GM12864 (cell line): ENCODE measurements at places on chromosomes 3 and 15.

GRCh38 chr15:63915873-63916771 lies 82.4 kb upstream of the HERC1 start:
- DNase-seq, result no peak

GRCh38 chr3:30577788-30578187 lies 28.6 kb upstream of the TGFBR2 start:
- DNase-seq, result no peak

DNA sequence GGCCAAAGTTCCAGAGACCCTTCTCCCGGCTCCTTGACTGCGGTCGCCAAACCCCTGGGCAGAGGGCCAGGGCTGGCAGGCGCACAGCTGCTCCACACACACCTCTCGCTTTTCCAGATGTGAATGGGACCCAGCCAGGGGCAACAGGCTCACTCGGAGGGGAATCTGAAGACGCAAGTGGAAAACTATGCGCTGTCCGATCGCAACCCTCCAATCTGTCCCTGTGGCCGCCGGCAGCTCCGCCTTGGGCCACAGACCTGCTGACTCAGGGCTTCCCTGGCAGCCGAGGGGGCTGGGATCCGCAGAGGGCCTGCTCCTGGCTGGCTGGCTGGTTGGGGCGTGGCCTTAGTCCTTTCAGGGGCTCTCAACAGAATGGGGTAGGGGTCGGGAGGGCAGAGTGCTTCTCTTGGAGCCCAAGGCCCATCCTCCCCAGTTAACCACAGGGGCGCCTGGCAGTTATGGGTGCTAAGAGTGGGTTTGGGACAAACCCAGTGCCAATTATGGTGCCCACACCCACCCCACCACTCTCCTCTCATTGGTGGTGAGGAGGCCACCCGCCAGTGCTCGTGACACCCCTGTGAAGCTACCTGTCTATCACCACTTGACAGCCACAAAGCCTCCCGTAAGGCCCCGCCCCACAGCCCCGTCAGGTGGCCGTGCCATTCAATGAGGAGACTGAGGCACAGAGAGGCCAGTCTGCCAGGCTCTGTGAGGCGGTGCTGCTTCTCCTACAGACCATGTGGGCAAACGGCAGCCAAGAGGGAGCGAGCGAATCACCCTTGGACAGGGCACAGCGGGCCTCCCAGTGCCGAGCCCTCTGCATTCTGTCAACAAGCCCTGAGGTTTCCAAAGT lies 53.8 kb downstream of the IQSEC1 start:
- no peak for DNase-seq

GRCh38 chr3:14760185-14760584 lies 58.6 kb upstream of the FGD5 start:
- no peak for DNase-seq

DNA sequence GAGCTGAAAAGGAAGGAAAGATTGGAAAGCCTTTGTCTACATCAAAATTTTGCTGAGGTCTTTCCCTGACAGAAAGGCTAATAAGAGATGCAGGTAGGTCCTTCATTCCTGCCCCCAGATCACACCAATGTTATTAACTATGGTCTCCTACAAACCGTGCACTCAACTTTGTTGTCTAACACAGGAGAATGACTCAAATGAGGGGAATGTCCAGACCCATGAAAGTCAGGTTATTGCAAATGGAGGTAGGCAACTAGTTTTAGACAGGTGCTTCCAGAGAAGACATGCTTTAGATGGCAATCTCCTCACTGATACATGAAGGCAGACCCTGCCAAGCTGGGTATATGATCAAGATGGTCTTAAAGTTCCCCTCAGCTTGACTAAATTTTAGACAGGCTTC lies 51.0 kb downstream of the NFKBIZ start:
- DNase-seq, result no peak

DNA sequence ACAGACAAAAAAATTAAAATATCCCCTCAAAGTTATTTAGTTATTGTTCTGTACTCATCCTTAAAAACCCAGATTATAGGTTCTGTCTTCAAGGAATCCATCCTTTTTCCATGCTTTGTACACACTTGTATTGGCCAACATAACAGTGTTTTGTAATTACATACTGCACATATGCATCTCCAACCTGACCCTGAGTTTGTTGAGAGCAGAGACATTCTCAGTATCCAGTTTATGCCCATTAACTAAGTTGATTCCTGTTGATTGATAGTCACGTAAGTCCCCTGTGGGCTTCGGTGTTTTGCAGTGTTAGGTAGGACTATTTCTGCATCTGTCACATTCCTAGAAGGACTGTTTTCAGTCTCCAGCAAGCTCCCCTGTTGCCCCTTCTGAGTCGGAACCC lies 33.6 kb downstream of the MOBP start:
- no peak for DNase-seq

GRCh38 chr3:30694148-30694547 lies 87.7 kb downstream of the TGFBR2 start:
- no peak for DNase-seq

DNA sequence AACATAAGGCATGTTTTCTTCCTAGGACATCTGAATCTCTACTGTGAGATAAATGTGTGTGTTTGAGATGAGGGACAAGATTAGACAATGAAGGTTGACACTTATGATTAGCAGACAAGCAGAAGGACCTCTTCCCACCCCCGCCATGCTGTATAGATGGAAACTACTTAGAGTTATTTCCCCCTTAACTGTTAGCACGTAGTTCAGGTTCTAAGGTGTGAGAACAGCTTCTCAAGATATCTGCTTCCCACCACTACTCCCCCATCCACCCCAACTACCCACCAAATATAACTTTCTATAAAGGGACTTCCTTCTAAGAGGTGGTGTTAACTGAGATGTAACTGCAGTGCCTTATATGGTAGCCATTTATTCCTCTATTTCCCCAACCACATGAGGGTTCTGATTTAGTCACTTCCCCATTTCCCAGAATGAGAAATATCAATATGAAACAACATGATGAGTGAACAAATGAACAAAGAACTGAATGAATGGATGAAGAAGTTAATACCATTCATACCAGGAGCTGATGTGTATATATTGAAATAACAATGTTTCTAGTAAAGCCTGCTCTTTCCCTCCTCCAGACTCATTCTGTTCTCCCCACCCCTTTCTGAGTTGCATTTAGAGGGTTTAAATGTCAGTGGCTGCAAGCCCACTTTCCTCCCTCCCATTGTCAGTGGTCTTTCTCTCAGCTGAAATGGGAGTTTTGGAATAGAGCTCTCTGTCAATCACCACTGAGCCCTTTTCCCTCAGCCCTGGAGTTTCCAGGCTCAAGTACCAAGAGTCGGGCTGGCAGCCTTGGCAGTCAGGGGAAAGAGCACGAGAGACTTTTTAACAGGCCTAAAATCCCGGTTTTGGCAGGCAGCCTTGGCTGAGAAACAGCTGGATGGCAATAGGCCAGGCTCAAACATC lies 7.7 kb upstream of the RFTN1 start:
- DNase-seq, result peak; percentile 76

- no peak for DNase-seq
Measured at GRCh38 chr15:67549736-67550135, 7.2 kb downstream of the MAP2K5 start.

GRCh38 chr3:97010881-97011657 lies 196.7 kb downstream of the EPHA6 start:
- no peak for DNase-seq

- DNase-seq, result no peak
Measured at GRCh38 chr3:24680214-24680967, 185.7 kb upstream of the THRB start.

DNA sequence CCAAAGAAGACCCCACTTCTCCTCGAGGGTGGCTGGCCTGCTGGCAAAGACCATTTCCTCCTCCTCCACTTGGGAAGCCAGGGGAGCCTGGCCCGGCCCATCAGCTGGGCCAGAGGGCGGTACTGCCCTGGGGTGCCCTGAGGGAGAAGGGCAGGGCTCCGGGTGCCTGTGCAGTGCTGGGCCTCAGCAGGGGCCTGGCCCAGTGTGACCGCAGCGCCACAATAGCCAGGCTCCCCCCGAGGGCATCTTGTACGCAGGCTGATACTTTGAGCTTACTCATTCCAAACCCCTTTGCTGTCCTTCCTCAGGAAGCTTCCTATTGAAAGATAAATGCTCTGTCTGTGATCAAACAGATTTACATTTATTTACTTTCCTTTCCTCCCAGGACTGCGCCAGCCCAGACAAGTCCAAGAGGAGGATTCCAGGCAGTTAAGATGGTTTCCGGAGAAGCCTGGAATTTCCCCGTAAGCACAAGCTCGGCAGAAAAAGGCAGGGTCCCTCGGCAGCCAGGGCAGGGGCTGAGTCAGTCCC lies 240.1 kb downstream of the XXYLT1 start:
- DNase-seq, result no peak

DNA sequence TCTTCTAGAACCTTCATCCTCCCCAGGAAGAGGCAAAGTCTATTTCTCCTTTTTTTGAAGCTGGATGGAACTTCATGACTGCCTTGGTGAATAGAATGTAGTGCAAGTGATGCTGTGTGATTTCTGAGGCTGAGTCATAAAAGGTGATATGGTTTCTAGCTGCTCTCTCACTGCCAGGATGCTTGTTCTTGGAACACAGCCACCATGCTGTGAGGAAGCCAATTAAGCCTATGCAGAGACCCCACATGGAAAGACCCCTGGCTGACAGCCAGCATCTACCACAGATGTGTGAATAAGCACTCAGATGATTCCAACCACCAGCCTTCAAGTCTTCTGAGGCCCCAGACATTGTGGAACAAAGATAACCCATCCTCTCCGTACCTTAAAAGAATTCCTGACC lies 57.0 kb downstream of the ISL2 start:
- DNase-seq, result no peak

DNA sequence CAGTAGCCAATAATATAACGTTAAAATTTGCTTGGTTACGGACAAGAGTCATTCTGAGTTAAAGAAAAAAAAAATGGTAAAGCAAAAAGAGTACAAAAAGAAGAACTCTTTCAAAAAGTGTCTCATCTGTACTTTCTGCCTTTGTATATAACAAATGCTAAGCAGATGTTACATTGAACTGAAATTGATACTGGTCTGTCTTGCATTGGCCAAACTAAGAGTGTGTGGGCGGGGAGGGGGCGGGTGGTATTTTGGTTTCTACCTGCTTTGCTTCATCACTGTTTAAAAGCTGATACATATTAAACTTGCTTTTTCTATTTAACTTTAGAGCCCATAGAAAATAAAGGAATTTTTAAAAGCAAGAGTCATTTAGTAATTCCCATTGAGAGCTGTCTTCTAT lies 215.0 kb upstream of the THBS1 start:
- no peak for DNase-seq

- no peak for DNase-seq
Measured at GRCh38 chr3:49006408-49007067, 653 bp upstream of the WDR6 start.

DNA sequence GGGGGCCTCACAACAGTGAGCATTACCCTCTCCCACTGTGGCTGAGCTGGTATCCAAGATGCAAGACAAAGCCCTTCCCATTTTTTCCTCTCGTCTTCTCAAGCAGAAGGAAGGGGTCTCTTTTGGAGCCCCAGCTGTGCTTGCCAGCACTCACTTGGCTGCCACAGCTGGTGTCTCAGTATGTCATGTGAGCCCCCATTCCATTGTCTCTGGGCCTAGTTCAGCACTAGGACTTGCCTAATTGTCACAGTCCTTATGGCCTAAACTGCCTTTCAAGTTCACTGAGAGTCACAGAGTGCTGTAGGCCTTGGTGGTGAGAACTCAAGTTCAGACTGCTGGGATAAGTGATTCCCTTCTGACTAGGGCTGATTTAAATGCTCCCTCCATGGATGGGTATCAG lies 89.8 kb downstream of the ARHGEF26 start:
- DNase-seq, result no peak

GRCh38 chr3:31300456-31301443 lies 232.0 kb upstream of the STT3B start:
- no peak for DNase-seq

DNA sequence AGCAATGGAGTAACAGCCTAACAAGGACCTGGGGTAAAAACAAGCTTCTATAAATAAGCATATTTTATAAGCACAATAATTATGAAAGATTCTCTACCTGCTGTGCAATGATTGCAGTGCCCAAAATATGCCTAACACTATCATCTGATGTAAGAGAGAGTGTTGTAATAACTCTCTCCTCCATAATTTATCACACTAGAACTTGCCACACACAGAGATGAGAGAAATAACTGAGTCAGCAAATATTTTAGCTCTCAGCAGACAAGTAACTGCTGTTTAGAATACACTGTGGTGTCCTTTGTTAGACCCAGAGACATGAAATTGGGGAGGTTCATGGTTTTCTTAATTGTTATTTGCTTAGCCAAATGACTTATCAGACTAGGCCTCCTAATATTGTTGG lies 105.3 kb upstream of the ACP3 start:
- no peak for DNase-seq

- no peak for DNase-seq
Measured at GRCh38 chr15:60706145-60706544, 227.2 kb upstream of the ICE2 start.

GRCh38 chr15:59380902-59381610 lies 8.4 kb upstream of the MYO1E start:
- no peak for DNase-seq

DNA sequence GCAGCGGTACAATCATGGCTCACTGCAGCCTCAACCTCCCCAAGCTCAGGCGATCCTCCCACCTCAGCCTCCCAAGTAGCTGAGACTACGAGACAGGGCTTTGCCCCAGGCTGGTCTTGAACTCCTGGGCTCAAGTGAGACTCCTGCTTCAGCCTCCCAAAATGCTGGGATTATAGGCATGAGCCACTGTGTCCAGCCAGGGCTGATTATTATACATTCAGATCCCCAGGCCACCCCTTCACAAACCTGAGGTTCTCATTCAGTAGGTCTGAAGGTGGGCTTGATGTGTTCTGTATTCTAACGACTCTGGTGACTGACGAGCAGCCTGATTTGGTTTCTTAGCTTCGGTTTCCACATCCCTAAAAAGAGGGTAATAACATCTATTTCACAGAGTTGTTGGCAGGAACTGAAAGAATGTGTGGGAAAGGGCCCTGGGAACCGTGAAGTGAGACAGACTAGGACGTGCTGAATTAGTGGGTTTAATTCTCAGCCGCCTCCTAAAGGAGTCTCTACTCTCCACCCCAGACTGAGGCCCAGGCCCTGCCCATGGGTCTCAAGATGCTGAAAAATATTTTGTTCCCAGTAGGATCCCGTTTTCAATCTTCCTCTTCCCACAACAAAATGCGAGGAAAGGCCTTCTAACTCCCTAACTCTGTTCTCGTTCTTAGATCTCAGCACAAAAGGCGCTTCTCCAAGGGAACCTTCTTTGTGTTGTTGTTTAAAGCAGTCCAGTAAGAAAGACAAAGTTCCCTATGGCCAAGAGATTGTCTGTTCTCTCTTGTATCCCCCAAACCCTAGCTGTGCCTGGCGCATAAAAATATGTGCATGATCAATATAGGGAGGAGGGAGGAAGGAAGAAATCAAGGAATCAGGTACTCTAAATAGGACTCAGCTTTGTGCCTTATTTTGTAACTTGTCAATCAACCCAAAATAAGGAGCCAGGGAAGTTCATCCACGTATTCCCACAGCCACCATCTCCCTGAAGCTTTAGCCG lies 210.0 kb upstream of the TOPAZ1 start:
- no peak for DNase-seq

DNA sequence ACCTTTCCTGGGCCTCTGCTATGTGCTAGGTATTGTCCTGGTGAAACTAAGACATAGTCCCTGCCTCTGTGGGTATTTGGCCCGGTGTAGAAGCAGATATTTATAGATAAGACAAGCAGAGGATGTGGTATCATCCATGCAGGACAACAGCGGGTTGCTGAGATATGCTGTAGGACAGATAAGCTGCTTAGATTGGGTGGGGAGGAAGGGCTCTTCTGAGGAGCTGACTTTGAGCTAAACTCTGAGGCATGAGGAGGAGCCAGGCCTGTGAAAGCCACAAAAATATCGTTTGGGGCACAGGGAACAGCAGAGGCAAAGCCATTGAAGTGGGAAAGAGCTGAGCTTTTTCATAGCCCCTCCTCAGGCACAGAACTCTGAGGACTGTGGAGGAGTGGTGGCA lies 492.5 kb upstream of the CFAP20DC start:
- DNase-seq, result no peak
